ENCODE measurements at places on chromosomes 7 and 10.

DNA sequence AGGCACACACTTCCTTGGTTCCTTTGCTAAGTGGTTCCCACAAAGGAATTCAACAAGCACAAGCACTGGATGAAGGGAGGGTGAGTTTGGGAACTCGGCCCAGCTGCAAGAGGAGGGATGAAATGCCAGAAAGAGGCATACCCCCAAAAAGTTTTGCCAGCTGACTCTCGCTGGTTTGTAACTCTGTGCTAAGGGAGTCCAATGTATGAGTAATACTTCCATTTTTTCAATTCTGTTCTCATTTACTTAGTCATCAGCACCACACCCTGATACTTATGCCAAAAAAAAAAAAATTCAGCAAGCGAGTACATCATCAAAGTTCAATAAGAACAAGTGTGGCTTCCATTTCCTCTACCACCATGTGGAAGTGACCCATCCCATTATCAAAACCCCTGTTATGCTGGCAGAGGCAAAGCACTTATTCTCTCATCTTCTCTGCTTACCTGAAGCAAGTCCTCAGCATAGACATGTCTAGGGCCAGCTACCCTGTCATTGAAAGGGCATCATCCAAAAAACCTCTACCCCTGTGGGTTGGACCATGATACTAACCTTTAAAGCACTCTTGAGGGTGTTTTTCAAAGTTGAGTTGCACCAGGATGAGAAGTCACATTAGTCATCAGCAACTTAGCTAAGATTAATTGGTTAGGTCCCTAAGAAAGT is 6.9 kb upstream of the HYCC1 start:
- no peak for DNase-seq

GRCh38 chr10:115772606-115773005 is 500.4 kb downstream of the GFRA1 start:
- DNase-seq: no peak

DNA sequence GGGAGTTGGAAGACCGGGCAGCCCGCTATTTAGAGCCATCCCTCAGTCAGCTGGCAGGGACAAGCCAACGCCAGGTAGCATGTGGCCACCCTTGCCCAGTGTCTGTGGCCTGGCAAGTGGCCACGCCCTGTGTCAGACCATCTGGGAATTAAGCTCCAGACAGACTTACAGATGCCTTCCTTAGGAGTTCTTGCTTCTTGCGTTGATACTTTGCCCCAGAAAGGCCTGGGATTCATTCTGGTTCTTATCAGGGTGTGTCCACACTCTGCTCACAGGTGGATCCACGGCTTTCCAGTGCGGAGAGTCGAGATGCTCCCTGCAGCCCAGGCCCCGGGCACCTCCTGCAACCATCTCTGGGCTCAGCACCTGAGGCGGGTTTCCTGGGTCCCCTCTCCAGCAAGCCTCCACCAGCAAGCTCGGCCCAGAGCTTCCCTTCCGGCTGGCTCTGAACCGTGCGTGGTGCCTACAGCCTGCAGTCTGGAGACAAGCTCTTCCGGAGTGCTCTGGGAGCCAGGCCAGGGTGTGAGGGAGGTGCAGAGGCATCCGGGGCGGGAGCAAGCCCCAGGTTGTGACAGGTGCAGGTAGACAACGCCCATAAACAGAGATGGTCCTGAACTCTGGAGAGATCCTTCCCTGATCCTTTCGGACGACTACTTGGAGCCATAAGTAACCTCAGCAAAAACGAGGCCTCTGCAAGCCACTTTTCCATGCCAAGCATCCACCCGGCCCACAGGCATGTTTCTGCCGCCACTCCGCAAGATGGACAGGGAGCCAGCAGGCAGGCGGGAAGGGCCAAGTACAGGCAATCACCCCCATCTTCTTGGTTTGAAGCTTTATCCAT is 32.3 kb upstream of the PPIF start:
- no peak for DNase-seq

- no peak for DNase-seq
These were observed 211.4 kb downstream of the TNS3 start for GRCh38 chr7:47370461-47371042.

DNA sequence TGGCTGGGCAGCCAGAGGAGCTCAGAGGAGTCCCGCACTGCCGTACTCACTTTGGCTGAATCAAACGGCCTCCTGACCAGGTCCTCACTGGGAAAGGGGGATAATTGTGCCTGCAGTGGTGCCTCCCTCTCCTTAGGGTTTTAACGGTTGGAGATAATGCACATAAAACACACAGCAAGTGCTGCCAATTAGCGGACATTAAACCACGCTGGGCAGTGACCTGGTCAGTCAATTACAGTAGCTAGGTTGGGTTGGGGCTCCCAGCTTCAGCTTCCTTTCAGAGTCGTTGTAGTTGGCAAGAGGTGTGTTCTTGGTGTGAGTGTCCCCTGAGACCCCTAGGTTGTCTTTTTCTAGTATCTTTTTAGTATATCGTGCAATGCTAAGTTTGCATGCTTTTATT is 146.6 kb downstream of the C10orf105 start:
- no peak for DNase-seq

DNA sequence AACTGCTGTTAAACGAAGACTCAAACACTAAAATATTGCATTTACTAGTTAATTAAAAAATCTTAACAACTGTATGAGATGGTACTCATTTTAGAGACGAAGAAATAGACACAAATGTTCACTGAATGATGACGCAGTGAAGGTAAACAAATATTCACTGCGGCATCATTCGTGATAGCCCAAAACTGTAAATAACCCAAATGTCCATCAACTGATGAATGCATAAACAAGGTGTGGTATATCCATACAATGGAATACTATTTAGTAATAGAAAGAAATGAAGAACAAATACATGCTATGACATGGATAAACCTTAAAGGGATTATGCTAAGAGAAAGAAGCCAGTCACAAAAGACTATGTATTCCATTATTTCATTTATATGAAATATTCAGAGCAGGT is 51.4 kb downstream of the CDK6 start:
- no peak for DNase-seq

GRCh38 chr7:22729180-22729825 is 2.3 kb downstream of the IL6 start:
- no peak for DNase-seq

GRCh38 chr10:47061776-47062175 is 150.5 kb downstream of the PTPN20 start:
- DNase-seq: no peak
